ENCODE measurements at places on chromosomes 2 and 18. TPM values are rescaled to one million over a fixed set of nuclear protein-coding genes. Genes with fewer than 3 reads are reported as not detected.

PTPRN gene
- total RNA-seq, result 18.7 TPM

C18orf63 gene
- not detected for total RNA-seq

- H3K36me3 ChIP-seq, result no peaks in the 10 kb centered on the region
- no peak overlapping the region for H3K27ac ChIP-seq
- H3K4me3 ChIP-seq, result no peak overlapping the region
- no peak for DNase-seq
- H3K27me3 ChIP-seq, result no peaks in the 10 kb centered on the region
- H3K4me1 ChIP-seq, result no peaks in the 10 kb centered on the region
Observed at GRCh38 chr2:17036361-17036760, 370.7 kb upstream of the CYRIA start.

GRCh38 chr2:19169134-19169768, 189.2 kb downstream of the OSR1 start:
- H3K4me1 ChIP-seq, result no peaks in the 10 kb centered on the region
- H3K27ac ChIP-seq, result no peak overlapping the region
- no peak for DNase-seq
- H3K4me3 ChIP-seq, result no peak overlapping the region
- no peaks in the 10 kb centered on the region for H3K27me3 ChIP-seq
- H3K36me3 ChIP-seq, result no peaks in the 10 kb centered on the region

GRCh38 chr2:191806396-191806795, 40.5 kb downstream of the CAVIN2 start:
- no peaks in the 10 kb centered on the region for H3K4me1 ChIP-seq
- no peak for DNase-seq
- H3K27me3 ChIP-seq, result no peaks in the 10 kb centered on the region
- no peaks in the 10 kb centered on the region for H3K36me3 ChIP-seq

GRCh38 chr2:210839450-210839849, 283.1 kb downstream of the CPS1 start:
- H3K4me1 ChIP-seq, result no peaks in the 10 kb centered on the region
- H3K27ac ChIP-seq, result no peak overlapping the region

GRCh38 chr2:31933066-31933465, 77.7 kb downstream of the MEMO1 start:
- DNase-seq, result no peak
- no peaks in the 10 kb centered on the region for H3K36me3 ChIP-seq
- H3K4me1 ChIP-seq, result no peaks in the 10 kb centered on the region
- H3K27me3 ChIP-seq, result no peaks in the 10 kb centered on the region

- no peak for DNase-seq
- H3K4me3 ChIP-seq, result no peak overlapping the region
- H3K4me1 ChIP-seq, result no peaks in the 10 kb centered on the region
- no peak overlapping the region for H3K27ac ChIP-seq
- no peaks in the 10 kb centered on the region for H3K36me3 ChIP-seq
- no peaks in the 10 kb centered on the region for H3K27me3 ChIP-seq
Observed at GRCh38 chr2:231933916-231934401, 7.8 kb upstream of the NPPC start.
